ENCODE measurements at places on chromosomes 12 and 14.

GRCh38 chr12:130661486-130662255, 54.4 kb downstream of the RIMBP2 start:
- no peak for DNase-seq

GRCh38 chr12:101671157-101671791, 26.2 kb upstream of the CHPT1 start:
- no peak for DNase-seq

- DNase-seq: no peak
Measured at GRCh38 chr12:96401076-96401871, 1.0 kb upstream of the CDK17 start.

- DNase-seq: no peak
Measured at GRCh38 chr14:95039993-95040348, 117.4 kb downstream of the DICER1 start.

- no peak for DNase-seq
Measured at GRCh38 chr12:71665090-71665463, 976 bp downstream of the THAP2 start.

GRCh38 chr14:100880271-100881101, 23.0 kb downstream of the RTL1 start:
- no peak for DNase-seq
